Breast epithelium (tissue), 4 donors: ENCODE measurements at places on chromosomes 12 and 14.

DNA sequence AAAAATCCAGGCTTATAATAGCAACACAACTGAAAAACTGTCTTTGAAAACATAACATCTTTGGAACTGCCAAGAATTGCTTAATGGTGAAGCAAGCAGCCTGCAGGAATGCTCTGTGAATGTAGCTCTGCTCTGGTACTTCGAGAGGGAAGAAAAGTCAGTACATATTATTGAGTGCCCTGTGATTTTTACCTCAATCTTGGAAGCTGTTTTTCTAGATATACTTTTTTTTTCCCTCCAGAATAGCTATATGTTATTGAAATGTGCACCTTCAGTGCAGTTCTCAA, 508.1 kb downstream of the PCNX1 start:
- no peaks in the 10 kb centered on the region for H3K36me3 ChIP-seq
- no peak overlapping the region for H3K4me3 ChIP-seq
- no peaks in the 10 kb centered on the region for H3K4me1 ChIP-seq
- no peak overlapping the region for H3K27ac ChIP-seq

DNA sequence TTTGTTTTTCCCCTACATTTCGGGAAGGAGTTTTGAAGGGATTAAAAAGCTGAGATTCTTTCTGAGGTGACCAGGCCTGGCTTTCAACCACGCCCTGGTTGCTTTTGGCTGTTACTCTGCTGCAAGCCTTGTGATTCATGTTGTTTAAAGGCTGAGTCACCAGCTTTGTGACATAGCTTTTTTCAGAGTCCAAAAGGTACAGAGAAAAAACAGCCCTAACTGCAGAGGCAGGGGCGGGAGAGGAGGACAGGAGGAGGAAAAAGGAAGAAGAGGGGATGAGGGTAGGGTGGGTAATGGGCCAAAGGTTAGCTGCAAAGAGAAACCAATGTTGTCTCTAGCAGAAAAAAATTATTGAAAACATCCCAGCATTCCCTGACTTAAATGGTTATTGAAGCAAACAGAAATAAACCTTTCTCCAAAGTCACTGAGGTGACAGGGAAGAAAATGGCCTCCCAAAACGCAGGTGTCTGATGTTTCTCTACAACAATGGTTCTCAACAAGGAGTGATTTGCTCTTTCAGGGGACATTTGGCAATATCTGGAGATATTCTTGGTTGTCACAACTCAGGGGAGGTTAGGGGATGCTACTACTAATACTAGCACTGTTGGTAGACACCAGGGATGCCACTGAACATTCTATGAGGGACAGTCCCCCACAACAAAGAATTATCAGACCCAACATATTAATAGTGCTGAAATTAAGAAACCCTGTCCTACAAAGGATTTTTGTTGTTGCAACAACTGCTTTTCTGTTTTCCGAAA, 2.1 kb upstream of the UBC start:
- H3K4me1 ChIP-seq = peaks cover 7% of the 10 kb centered on the region
- peak overlapping the region; percentile 85 for H3K4me3 ChIP-seq
- H3K27ac ChIP-seq = peak overlapping the region; percentile 98
- DNase-seq = peak; percentile 73
- no peaks in the 10 kb centered on the region for H3K27me3 ChIP-seq

GRCh38 chr14:29716150-29716549, 211.5 kb downstream of the PRKD1 start:
- no peak overlapping the region for H3K27ac ChIP-seq
- no peaks in the 10 kb centered on the region for H3K27me3 ChIP-seq
- no peak overlapping the region for H3K4me3 ChIP-seq
- H3K4me1 ChIP-seq = no peaks in the 10 kb centered on the region
- DNase-seq = no peak
- no peaks in the 10 kb centered on the region for H3K36me3 ChIP-seq

DNA sequence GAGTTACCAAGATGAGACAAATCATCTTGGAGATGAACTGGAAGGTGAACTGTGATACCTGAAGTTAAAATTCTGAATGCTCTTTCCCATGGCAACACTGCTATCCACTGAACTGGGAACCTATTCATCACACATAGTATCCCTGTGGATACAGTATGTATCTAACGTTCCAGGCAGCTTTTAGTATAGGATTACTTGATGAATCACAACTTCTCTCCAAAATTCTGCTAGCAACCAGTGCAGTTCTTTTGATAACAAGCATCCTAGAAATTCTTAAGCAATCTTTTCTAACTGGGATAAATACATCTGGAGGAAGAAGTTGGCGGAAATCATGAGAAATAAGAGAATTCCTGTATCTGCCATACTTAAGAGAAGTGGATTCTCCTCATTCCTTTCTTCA, 66.4 kb downstream of the PAWR start:
- DNase-seq = no peak
- H3K36me3 ChIP-seq = no peaks in the 10 kb centered on the region
- no peak overlapping the region for H3K4me3 ChIP-seq
- no peak overlapping the region for H3K27ac ChIP-seq
- no peaks in the 10 kb centered on the region for H3K27me3 ChIP-seq
- no peaks in the 10 kb centered on the region for H3K4me1 ChIP-seq

DNA sequence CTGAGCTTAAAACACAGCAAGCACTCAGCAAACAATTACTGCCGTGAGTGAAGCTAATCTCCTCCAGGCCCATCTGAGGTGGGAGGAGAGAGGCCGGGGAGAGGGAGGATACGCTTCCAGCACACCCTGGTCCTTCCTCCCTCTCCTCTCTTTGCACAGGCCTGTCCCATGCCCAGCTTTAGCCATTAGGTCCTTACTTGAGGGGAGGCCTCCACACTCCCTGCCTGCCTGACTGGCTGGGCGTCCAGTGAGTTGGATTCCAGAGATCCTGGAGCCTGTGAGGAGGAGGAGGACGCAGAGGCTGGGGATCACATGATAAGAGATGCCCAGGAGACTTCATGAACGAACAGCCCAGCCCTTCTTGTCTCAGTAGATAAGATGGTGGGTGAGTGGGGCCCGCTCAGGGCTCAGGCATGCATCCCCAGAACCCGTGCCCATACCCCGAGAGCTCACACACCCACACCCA, 65.1 kb upstream of the NCOR2 start:
- no peak overlapping the region for H3K4me3 ChIP-seq
- no peaks in the 10 kb centered on the region for H3K4me1 ChIP-seq
- DNase-seq = no peak
- H3K27ac ChIP-seq = no peak overlapping the region

DNA sequence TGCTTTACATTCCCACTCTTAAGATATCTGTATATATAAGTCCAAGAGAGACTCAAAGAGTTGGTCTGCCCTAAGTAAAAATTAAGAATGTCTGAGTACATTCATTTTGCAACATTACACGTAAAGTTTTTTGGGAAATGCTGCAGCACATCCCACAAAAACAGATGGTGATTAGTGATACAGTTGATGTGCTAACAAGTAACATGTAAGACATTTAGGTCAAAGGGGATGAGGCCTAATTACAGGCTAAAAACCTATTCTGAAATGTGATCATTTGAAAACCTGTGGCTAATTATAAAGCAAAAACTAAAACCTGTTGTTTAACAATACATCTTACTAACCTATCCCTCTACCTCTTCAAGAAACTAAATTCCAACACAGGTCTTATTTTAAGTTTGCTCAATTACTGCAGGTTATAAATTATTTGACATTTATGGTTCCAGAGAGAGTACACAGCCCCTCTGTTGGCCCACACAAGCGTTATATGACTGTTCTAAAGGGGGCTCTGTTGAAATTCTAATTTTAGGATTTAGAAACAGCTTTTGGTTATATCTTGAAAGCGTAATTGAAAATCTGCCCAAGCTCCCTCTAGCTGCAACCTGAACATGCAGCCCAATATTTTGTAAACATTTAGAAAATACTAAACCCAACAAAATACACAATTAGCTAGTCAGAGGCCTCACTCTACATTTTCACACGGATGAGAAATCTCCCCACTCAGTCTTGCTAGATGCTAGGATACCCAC, 42.9 kb downstream of the BRAP start:
- no peak overlapping the region for H3K4me3 ChIP-seq
- peaks cover 4% of the 10 kb centered on the region for H3K36me3 ChIP-seq
- no peaks in the 10 kb centered on the region for H3K27me3 ChIP-seq
- H3K4me1 ChIP-seq = no peaks in the 10 kb centered on the region
- no peak for DNase-seq
- H3K27ac ChIP-seq = no peak overlapping the region

DNA sequence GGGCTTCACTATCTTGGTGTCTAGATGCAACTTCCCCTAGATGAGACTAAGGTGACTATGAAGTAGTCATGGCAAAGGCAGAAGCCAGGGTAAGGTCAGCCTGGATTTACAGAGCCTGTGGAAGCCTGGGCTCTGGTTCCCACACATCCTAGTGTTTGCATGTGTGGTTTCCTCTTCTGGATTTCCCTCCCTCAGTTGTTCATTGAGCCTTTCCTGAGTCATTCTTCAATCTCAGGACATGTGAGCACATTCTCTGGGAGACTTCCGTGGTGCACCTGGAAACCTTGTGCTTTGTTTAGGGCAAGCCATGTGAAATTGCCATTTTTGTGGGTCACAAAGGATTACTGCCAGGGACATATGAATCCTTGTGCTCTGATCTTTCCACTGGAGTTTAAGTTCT, 236.6 kb downstream of the C12orf75 start:
- H3K4me3 ChIP-seq = no peak overlapping the region
- no peaks in the 10 kb centered on the region for H3K27me3 ChIP-seq
- no peaks in the 10 kb centered on the region for H3K36me3 ChIP-seq
- no peaks in the 10 kb centered on the region for H3K4me1 ChIP-seq

DNA sequence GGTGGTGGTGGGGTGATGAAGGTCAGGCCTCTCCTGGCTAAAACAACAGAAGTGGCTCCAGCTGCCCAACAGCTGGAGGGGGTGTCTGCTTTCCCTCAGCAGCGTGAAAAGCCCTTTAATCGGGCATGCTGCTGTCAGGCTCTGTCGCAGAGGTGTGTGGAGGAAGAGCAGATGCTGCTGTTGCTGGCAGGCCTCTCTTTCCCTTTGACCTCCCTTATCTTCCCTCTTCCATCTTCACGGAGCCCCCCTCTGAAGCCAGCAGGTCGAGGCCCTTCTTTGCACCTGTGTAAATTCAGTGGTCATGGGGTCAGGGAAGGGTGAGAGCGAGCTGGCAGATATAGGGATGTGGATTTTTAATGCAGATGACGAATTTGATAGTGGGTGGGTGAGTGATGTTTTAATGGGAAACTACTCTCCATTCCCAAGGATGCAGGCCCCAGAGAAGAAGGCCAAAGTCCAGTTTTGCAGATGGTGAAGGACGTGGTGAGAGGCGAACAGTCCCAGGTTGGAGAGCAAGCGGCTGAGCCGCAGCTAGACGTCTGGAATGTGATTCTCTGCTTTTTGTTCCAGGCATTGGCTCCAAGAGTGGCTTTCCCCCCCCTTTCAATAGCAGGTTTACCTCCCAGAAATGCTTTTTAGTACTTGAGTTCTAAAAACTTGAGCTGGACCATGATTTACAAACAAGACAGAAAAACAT, 64.0 kb downstream of the SMOC1 start:
- H3K27me3 ChIP-seq = no peaks in the 10 kb centered on the region
- no peak overlapping the region for H3K4me3 ChIP-seq
- no peak for DNase-seq
- H3K27ac ChIP-seq = no peak overlapping the region

- no peak overlapping the region for H3K27ac ChIP-seq
- no peaks in the 10 kb centered on the region for H3K27me3 ChIP-seq
- no peaks in the 10 kb centered on the region for H3K4me1 ChIP-seq
- DNase-seq = no peak
Observed at GRCh38 chr14:76784266-76784874, 23.1 kb downstream of the VASH1 start.

- H3K4me3 ChIP-seq = no peak overlapping the region
- H3K27me3 ChIP-seq = no peaks in the 10 kb centered on the region
- H3K36me3 ChIP-seq = no peaks in the 10 kb centered on the region
- H3K27ac ChIP-seq = peak overlapping the region; percentile 3
- DNase-seq = no peak
Observed at GRCh38 chr14:70934502-70935134, 27.4 kb downstream of the PCNX1 start.

DNA sequence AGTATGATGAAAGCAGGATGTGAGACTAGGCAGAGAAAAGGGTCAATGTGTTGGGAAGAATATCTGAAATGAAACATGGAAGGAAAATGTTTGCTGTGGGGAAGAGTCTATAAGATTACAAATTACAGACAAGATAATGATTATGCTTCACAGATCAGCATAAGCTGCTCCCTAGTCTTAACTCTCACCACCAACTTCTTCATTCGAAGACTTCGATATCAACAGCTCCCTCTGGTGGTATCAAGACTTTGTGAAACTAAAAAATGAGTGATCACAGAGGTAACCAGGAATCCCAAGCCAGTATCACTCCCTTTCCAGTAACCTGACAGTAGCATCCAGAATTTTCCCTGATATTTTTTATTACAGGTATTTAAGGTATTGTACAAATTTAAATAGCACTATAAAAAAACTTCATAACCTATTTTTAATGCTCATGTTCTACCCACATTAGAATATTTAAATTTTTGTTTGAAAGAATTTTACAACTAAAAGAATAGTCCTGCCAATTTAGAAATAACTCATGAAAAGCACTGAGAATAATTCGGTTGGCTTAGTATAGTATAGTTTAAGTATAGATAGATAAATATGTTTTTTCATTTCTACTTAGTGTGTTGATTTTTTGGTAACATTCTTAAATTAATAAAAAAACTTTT, 84.4 kb downstream of the C2CD5 start:
- no peak for DNase-seq
- H3K27me3 ChIP-seq = no peaks in the 10 kb centered on the region
- H3K36me3 ChIP-seq = no peaks in the 10 kb centered on the region
- no peak overlapping the region for H3K27ac ChIP-seq

GRCh38 chr12:11991604-11992003, 79.1 kb upstream of the BCL2L14 start:
- no peak overlapping the region for H3K27ac ChIP-seq
- no peaks in the 10 kb centered on the region for H3K4me1 ChIP-seq
- H3K27me3 ChIP-seq = no peaks in the 10 kb centered on the region
- no peak for DNase-seq
- H3K36me3 ChIP-seq = no peaks in the 10 kb centered on the region

GRCh38 chr12:108009442-108010070, 119.5 kb upstream of the WSCD2 start:
- no peak for DNase-seq
- no peaks in the 10 kb centered on the region for H3K4me1 ChIP-seq
- H3K27ac ChIP-seq = no peak overlapping the region

GRCh38 chr12:104720339-104721038, 237.6 kb downstream of the SLC41A2 start:
- H3K4me3 ChIP-seq = peak overlapping the region; percentile 32
- no peak for DNase-seq
- H3K27me3 ChIP-seq = no peaks in the 10 kb centered on the region
- no peaks in the 10 kb centered on the region for H3K4me1 ChIP-seq
- no peaks in the 10 kb centered on the region for H3K36me3 ChIP-seq
- H3K27ac ChIP-seq = peak overlapping the region; percentile 81

DNA sequence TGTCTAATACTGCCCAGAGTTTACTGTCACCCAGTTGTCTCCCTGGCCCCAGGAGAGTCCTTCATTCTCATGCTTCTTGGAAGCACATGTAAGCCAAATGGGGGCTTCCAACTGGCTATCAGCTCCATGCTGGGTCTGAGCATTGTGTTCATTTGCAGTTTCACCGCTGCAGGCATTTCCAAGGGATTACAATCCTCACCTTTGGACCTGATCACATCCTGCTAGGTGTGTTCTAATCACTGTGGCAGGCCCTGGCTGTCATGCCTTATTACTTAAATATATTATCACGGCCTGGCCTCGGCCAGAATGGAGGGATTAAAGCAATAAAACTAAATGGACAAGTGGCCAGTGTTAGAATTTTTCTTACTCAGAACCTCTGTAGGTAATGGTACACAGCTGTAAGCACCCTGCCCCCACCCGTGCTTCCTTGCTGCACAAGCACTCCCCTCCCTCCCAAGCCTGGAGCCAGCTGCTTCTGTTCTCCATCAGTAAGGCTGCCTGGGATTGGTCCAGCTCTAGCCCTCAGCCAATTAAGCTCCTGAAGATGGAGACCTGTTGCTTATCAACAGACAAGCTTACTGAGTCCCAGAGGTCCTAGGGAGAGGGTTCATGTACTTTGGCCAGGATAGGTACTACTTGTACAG, 175.9 kb upstream of the RBM19 start:
- no peak overlapping the region for H3K27ac ChIP-seq
- H3K36me3 ChIP-seq = no peaks in the 10 kb centered on the region
